ENCODE measurements at places on chromosomes 4 and X.

GRCh38 chr4:1773754-1774153 lies 19.3 kb upstream of the FGFR3 start:
- no peak for DNase-seq

- DNase-seq: no peak
These were observed 43.0 kb downstream of the C4orf33 start for GRCh38 chr4:129138810-129139496.

GRCh38 chr4:21795091-21795490 lies 153.5 kb downstream of the KCNIP4 start:
- no peak for DNase-seq

GRCh38 chr4:159051245-159052071 lies 51.4 kb upstream of the RAPGEF2 start:
- no peak for DNase-seq

GRCh38 chr4:96379524-96379923 lies 539.6 kb downstream of the PDHA2 start:
- DNase-seq: no peak

- DNase-seq: no peak
These were observed 8.2 kb downstream of the HPGDS start for GRCh38 chr4:94334476-94334875.

GRCh38 chrX:31747411-31747810 lies 675.6 kb upstream of the FTHL17 start:
- DNase-seq: no peak

DNA sequence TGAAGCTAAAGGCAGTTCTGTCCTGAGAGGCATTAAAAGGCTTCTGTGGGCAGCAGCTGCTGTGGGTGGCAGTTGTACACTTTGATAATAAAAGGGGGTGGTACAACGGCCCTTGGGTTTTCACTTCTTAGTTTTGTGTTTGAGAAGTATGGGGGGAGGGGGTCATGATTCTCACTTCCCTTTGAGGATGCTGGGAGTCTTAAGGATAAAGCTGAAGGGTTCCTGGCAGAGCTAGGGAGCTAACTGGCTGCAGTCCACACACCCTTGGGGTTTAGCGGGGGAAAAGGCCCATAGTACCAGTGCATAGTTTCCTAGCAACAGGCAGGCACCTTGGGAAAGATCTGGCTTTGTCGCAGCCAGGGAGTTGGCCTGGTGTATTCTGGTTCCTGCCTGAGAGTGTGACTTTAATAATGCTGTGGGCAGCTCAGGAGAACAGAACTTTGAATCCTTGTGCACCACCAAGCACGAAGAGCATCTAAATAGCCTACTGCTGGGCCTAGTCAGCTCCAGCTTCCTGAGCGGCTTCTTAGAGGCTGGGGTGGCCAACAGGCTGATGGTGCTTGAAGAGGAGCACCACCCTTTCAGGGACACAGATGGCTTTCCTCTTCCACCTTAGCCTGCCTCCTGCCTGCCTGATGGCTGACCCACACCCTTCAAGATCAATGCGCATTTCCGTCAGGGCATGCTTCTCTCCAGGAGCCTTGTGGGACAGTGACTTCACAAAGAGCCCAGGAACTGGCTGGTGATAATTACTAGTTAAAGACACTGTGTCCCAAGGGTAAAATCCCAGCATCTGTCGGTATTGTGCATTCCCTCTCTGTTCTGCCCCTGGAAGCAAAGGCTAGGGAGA lies 12.5 kb downstream of the ZBTB33 start:
- DNase-seq: no peak

DNA sequence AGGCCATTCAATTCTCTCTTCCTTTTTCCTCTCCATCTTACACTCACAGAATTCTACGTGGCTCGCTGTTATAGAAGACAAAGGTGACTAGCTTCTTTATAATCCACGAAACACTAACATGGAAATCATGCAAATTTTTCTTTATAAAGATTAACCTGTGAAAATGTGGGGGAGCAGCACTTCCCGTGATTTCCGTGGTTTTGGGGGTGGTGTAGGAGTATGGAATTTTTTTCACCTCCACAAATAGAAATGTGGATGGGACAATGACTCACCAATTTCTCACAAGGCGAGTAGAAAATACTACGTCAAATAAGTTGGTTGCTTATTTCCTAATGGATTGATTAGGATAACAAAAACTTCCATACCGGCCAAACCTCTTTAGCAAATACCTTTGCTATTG lies 719.2 kb upstream of the TENM3 start:
- DNase-seq: no peak

- no peak for DNase-seq
These were observed 24.6 kb downstream of the VSIG4 start for GRCh38 chrX:66015152-66015831.

GRCh38 chrX:67604979-67605703 lies 61.3 kb downstream of the AR start:
- peak; percentile 19 for DNase-seq

GRCh38 chr4:32472918-32473317 lies 1752.7 kb downstream of the PCDH7 start:
- DNase-seq: no peak

- DNase-seq: no peak
These were observed at the start of gene VSIG1 for GRCh38 chrX:108044554-108045256. TSS of gene VSIG1 (plus strand) at chrX:108045065. CDS start at chrX:108045131, 66 bp downstream.

GRCh38 chr4:147003956-147004809 lies 58.5 kb upstream of the TTC29 start:
- DNase-seq: no peak

- DNase-seq: no peak
These were observed 56.9 kb downstream of the USO1 start for GRCh38 chr4:75781305-75781704.

GRCh38 chrX:373641-374471 lies 12.9 kb downstream of the PPP2R3B start:
- no peak for DNase-seq

DNA sequence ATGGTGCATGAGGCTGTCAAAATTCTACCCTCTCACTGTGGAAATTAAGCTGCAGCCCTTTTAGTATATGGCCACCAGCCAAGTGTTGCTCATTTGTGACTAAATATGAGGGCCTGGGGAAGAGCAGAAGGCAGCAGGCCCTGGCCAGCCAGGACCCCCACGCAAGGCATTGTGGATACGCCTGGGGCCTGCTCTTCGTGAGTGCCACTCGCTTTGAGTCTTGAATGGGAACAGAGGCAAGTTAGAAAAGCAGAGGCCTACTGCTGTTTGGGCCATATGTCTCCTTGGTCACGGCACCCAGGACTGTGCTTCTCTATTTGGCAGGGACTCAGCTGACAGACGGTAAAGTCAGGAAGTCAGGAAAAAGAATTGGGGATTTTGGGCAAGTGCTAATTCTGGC lies 10.9 kb downstream of the RTL5 start:
- DNase-seq: no peak

- DNase-seq: no peak
These were observed 18.3 kb upstream of the IL21 start for GRCh38 chr4:122639181-122639580.

DNA sequence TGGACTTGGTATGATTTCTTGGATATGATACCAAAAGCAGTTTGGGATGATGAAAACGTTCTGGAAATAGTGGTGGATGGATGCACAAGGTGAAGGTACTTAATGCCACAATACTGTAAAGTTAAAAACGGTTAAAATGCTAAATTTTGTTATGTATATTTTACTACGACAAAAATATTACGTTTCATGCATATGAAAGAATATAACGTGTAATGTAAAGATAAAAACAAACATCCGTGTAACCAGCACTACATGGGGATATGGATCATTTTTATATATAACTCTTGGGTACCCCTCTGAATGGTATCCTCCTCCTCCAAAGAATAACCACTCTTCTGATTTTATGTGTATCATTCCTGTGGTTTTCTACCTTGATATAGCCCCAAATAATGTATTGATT lies 862 bp upstream of the CENPU start:
- no peak for DNase-seq

- no peak for DNase-seq
These were observed 21.7 kb downstream of the DDIT4L start for GRCh38 chr4:100168521-100168920.

- DNase-seq: no peak
These were observed 23.1 kb downstream of the NAP1L5 start for GRCh38 chr4:88674565-88674964.

DNA sequence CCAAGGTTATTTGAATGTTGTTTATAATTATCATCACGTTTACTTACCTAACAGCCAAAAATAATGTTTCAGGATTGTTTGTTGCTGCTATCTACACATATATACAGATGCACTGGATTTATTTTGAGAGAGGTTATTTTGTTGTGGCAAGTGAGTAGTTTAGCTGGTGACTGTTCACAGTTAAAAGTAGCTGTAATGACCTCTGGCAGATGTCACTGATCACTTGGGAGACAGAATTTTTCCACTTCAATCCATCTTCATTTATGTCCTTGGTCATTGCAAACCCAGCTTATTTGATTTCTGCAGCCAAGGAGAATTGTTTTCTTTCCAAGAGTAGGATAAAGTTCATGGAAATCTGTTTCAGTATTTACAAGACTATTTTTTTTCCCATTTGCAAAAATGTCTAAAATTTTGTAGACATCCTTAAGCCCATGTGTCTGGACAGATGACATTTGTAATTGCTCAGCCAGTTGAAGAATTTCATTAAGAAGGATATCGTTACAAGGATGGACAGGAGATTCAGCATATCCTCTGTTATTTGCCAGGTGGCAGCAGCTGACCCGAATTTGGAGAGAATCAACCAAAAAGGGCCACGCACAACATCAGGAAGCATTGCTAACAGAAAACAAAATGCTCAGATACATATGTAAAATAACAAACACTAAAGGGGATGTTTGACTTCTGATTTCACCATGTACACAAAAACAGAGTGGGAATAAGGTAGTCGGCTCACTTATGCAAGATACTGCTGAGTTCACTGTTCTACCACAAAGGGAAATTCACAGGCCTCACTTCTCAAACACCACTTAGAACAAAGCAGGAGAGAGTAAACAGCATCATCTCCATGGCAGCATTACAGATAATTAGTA lies 64.5 kb downstream of the GPRIN3 start:
- DNase-seq: no peak

DNA sequence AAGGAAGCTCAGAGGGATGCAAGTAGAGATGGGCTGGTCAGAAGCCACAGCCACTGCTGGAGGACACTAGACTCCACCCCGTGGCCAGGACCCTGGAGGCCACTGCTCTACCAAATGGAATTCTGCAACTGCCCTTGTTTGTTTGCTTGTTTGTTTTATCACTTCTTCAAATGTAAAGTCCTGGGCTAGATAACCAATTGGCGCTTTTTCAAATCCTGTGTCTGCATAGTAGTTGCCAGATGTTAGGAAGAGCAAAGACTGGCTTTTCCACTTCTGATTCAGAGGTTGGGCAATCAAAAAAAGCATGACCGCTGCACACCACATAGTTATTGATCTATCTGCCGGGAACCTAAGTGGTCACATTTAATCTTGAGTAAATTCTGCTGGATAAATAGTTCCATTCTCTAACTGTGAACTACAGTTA lies 255.2 kb upstream of the SFRP2 start:
- no peak for DNase-seq

DNA sequence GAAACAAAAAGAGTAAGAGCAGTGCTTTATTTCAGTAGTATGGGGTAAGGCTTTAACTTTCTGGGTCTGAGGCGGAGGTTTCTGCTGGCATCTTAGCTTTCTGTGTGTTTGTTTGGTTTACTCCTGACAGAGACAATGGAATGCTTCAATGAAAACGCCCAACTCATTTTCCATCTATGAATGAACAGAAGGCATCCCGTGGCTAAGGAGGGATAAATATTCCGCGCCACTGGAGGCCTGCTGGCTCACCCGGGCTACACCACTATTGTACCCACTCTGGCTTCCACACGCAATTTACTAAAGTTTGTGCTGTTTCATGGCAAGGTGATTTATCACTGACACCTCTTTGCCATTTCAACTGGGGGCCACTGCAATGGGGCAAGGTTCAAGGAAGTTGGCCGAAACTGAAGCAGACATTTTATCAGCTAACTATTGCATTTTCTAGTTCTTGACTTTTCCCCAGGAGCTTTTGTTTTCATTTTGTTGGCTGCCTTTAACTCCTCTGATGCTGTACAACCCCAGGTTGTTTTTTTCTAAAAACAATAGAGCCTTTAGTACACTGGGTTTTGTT lies 32.8 kb upstream of the PPARGC1A start:
- no peak for DNase-seq

GRCh38 chr4:122152711-122153226 lies 638 bp downstream of the BLTP1 start:
- no peak for DNase-seq

- DNase-seq: no peak
These were observed 131.2 kb upstream of the SMARCAD1 start for GRCh38 chr4:94076498-94076897.

DNA sequence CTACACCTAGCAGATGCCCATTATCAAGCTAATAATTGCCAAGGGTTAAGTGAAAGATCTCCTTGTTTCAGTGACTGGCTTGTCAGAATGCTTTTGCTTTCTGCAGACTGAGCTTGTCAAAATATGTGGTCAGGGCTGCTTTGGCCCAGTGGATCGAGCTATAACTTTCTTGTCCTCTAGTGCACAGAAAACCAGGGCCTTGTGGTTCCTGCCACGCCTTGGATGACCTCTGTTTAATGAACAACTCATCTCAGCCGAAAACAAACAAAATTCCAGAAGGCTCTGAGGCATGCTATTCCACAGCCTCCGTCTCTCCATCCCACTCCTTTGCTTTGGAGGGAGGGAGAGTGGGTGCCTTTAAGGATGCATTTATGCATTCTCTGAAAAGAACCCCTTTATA lies 11.3 kb downstream of the EVC start:
- no peak for DNase-seq

DNA sequence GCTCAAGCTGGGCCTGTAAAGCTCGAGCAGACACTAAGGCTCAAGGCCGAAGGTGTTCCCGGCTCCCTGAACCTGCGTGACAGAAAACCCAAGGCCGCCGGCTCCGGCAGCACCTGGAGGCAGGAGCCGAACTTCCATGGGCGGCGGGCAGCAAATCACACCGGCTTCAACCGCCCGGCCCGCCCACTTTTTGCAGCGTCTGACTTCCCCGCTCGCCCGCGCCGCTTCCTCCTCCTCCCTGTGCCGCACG lies 940 bp upstream of the NSD2 start:
- DNase-seq: peak; percentile 46

GRCh38 chr4:147777456-147778091 lies 45.7 kb downstream of the ARHGAP10 start:
- DNase-seq: no peak

GRCh38 chrX:39890807-39891206 lies 207.0 kb downstream of the BCOR start:
- DNase-seq: no peak

DNA sequence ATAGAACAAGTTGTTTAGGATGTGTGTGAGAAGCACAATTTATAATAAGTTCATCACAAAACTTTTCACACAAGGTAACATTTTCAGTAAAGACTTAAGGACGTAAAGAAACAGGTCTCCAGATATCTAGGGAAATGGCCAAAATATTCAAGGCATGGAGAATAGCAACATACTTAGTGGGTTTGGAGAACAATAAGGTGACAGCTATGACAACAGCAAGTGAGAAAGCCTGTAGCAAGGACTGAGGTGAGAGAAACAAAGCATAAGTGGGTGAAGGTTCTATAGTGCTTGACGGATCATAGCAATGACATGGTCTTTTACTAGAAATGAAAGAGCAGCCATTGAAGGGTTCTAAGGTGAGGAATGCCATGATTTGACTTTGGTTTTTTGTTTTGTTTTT lies 1337.3 kb downstream of the PCDH18 start:
- no peak for DNase-seq

- DNase-seq: no peak
These were observed 90.0 kb downstream of the SORBS2 start for GRCh38 chr4:185722029-185722316.

GRCh38 chr4:71487344-71487920 lies 148.6 kb downstream of the SLC4A4 start:
- DNase-seq: no peak

All from amniotic stem cell (primary cell).